Tracheal epithelial cell (primary cell): ENCODE measurements at places on chromosomes 5 and 9. TPM values are rescaled to one million over a fixed set of nuclear protein-coding genes. Genes with fewer than 3 reads are reported as not detected.

Gene GLRA1
- total RNA-seq: not detected in 2 replicates

Gene SAXO1
- not detected in 2 replicates for total RNA-seq

Gene TLR4
- total RNA-seq: 0.48 and 0.64 TPM in 2 replicates

Gene CAPSL
- not detected in 2 replicates for total RNA-seq

Gene ECSCR
- total RNA-seq: not detected in 2 replicates

Gene KIF27
- 2.8 and 3.9 TPM in 2 replicates for total RNA-seq

Gene WDR38
- total RNA-seq: not detected in 2 replicates

Gene RGS14
- total RNA-seq: 8.2 and 15.1 TPM in 2 replicates

Gene DAB2
- total RNA-seq: 1.1 and 5.8 TPM in 2 replicates

Gene OR5C1
- total RNA-seq: not detected in 2 replicates

Gene RAB3C
- total RNA-seq: not detected in 2 replicates

Gene SH2D3C
- total RNA-seq: under 0.01 TPM in 2 replicates

Gene GALNT12
- total RNA-seq: 0.85 and 3.6 TPM in 2 replicates

Gene TRIM7
- 28.2 and 43.3 TPM in 2 replicates for total RNA-seq

Gene IL13
- total RNA-seq: not detected in 2 replicates

Gene GAS1
- total RNA-seq: 1.4 and 1.5 TPM in 2 replicates

Gene SPINK13
- total RNA-seq: not detected in 2 replicates

Gene ADGRD2
- 0.21 TPM in 1 of 2 replicates, not detected in the other for total RNA-seq

Gene ESM1
- total RNA-seq: not detected in 2 replicates

Gene SLC34A1
- 0.43 TPM in 1 of 2 replicates, not detected in the other for total RNA-seq

Gene GABRA1
- total RNA-seq: not detected in 2 replicates
